HCEC 1CT (cell line): ENCODE measurements at places on chromosomes 5 and 9.
A peak's percentile ranks its signal among the peaks of the same experiment; 100 is the strongest.

DNA sequence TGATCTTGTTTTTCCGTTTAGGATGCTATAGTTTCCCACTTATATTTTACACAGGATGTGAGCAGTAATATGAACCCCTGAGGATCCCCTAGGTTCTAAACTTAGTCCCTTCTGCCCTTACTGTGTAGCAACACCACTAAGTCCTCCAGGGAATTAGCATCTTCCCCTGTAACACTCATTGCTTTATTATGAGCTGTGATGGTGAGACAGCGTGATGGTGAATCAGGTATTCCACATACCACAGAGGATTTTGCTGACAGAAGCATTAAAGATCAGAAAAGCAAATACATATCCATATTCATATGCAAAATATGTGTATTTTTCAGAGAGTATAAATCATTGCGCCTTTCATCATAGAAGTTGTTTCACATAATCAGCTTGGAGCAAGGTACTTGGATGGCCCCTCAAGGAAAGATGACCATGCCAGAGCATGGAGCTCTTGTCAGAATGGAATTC is 317.0 kb downstream of the ICE1 start:
- DNase-seq: no peak

- no peak for DNase-seq
Measured at GRCh38 chr5:116544531-116545241, 29.9 kb downstream of the SEMA6A start.

- no peak for DNase-seq
Measured at GRCh38 chr9:38641985-38642864, 21.8 kb upstream of the ANKRD18A start.

DNA sequence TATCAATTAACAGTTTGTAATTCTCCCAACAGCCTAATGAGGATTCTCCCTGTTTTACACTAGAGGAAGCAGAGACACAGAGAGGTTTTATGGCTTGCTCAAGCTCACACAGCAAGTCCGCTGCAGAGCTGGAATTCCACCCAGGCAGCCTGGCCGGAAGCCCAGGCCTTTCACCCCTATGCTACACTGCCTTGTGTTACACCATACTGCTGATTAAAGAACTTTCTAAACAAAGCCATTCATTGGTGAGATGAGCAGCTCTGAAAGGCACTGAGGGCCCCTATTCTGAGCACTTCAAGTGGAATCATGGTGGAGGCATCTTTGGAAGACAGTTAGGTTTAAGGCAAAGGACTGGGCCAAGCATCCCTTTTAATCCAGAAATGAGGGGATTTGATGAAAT is 14.7 kb upstream of the LARP1 start:
- DNase-seq: peak; percentile 60

- DNase-seq: no peak
Measured at GRCh38 chr9:94638335-94639060, 820 bp downstream of the FBP1 start.

- no peak for DNase-seq
Measured at GRCh38 chr5:173466227-173466626, 138.0 kb upstream of the STC2 start.

GRCh38 chr5:73940026-73940425 is 314.0 kb downstream of the ARHGEF28 start:
- DNase-seq: no peak

- peak; percentile 99 for DNase-seq
Measured at GRCh38 chr9:132647355-132647754, 22.4 kb downstream of the DDX31 start.

- peak; percentile 27 for DNase-seq
Measured at GRCh38 chr5:43332401-43332800, 19.2 kb upstream of the HMGCS1 start.

DNA sequence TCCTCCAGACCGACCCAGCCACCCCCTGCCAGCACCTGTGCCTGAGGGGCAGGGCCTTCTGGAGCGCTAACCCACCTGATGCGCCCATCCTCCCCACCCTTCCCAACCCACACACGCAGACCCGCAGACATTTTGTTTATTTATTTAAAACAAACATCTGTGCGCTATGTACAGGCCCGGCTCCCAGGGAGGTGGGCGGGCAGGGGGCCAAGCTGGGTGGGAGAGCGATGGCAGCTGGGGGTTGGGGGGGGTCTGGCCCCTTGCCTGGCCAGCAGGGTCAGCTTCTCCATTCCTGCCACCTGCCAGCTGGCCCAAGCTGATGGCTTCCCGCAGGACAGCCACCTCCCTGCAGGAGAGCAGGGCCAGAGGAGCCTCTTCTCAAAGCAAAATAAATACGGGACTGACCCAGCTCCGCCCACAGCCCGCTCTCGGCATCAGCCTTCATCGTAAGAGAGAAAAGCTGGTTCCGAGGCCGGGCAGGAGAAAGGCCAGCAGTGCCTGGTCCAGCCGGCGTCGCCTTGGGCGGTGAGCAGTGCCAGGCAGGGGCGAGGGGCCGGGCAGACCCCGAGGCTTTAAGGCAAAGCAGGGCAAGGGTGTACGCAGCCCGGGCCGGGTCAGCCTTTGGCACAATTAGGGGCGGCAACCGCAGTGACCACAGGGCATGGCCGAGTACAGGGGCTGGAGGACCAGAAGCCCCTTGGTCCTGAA is 10.9 kb upstream of the CLIC3 start:
- no peak for DNase-seq

DNA sequence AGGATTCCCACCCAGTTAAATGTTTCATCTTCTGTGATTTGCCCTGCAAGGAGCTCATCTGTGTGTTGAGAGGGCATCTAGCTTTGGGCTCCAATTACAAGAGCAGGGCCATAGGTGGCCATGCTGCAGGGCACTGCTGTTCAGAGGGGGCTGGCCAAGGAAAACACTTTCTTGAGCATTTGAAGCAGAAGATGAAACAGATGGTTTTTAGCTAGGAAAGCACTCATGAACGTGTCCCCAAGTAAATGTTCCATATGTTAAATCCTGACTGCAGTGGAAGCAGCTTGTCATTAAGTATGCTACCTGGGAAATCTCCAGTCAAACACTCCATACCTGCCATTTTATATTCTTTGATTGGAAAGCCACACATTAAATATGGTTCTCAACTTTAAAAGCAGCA is 176.6 kb downstream of the FBXL7 start:
- DNase-seq: no peak

- DNase-seq: peak; percentile 9
Measured at GRCh38 chr5:21689587-21689986, 1163.6 kb downstream of the CDH12 start.

- no peak for DNase-seq
Measured at GRCh38 chr5:174745590-174746103, 21.3 kb downstream of the MSX2 start.

GRCh38 chr5:2511706-2512105 is 239.8 kb downstream of the IRX2 start:
- no peak for DNase-seq

DNA sequence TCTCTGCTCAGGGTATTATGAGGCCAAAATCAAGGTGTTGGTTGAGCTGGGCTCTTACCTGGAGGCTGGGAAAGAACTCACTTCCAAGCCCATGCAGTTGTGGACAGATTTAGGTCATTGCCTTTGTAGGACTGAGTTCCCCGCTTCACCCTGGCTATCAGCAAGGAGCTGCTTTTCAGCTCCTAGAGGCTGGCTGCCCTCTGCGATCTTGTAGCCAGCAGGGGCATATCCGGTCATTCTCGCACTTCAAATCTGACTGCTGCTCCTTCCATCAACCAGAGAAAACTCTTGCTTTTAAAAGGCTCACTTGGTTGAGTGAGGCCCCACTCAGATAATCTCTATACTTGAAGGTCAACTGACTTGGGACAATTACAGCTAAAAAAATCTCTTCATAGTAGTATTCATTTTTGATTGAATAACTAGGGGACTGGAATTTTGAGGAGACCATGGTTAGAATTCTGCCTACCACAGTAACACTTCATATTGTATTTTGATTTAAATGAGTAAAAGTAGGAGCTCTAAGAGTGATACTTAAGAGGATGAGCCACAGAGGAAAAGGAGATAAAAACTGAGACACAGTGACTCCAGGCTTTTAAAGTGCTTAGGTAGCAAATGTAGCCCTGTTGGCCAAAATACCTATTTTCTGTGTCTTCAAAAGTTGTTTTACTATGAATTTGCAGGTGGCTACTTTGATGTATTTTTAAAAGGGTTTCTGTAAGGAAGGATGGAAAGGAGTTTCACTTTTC is 137.4 kb downstream of the CD180 start:
- DNase-seq: no peak

DNA sequence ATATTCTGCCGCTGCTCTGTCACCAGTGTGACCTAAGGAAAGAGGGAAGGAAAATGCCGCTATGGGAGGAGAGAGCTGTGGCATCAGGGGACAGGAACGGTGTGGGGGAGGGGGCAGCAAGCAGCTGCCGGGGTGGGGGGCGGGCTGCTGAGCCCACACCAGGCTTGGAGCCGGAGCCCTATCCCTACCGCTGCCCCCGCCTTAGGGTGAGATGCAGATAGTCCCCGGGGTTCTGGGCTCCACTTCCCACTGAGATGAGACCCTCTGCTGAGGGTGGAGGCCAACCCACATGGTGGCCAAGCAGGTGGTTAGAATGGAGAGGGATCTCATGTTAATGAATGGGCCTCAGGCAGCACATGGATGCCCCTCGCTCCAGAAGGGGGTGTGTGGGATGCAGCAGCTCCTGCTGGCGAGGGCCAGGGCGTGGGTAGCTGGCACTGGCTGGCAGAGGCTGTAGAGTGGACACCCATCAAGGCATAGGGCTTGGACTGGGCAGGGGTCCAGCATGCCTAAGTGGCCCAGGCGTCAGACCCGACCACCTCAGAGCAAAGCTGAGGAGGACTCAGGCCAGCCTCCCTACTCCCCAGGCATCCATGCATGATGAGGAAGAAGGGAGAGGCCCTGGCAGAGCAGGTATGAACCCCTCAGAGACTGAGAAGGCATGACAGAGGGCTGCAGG is 131.5 kb downstream of the ZNF354C start:
- no peak for DNase-seq

GRCh38 chr9:108012886-108013665 is 523.5 kb upstream of the KLF4 start:
- no peak for DNase-seq

- DNase-seq: no peak
Measured at GRCh38 chr9:130343445-130343918, 77.9 kb downstream of the HMCN2 start.

- DNase-seq: no peak
Measured at GRCh38 chr5:61389609-61390008, 57.6 kb downstream of the ZSWIM6 start.

DNA sequence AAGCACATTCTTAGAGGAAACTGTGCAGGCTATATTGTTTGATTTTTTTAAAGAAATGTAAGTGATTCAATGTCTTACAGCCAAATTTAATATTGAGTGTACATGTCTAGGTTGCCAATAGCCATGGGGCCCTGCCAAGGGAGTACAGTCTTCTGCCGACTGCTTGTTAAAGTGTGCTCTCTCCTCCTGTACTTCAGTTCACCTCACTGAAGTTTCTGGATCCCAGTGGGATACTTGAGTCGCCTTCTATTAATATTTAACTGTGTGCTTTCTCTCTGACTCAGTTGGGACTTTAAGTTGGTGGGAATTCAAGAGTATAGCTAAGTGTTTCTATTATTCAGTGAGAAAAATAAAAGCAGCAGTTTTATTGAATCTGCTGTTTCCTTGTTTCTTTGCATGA is 44.5 kb upstream of the C5orf47 start:
- no peak for DNase-seq

DNA sequence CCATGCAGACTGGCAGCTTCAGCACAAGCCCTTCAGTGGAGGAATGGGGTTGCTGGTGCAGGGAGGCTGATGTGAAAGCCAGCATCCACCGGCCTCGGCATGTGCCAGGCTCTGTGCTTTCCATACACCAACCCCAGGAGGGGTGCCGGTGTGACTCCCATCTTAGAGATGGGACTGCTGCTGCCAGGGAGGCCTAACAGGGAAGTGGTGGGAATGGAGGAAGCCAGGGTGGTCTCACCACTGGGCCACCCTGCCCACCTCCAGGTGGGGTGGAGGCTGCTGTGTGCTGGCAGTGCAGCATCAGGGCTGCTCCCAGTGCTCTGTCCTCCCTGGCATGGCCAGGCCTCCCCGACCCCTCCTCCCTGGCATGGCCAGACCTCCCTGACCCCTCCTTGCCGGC is 32.8 kb upstream of the PITX1 start:
- DNase-seq: no peak

- peak; percentile 63 for DNase-seq
Measured at GRCh38 chr9:118640836-118641560, 728.2 kb downstream of the BRINP1 start.

GRCh38 chr5:87755360-87755759 is 342.6 kb upstream of the CCNH start:
- no peak for DNase-seq

GRCh38 chr9:122337556-122337929 is 33.3 kb upstream of the PTGS1 start:
- DNase-seq: no peak

- no peak for DNase-seq
Measured at GRCh38 chr9:99375481-99375880, 153.4 kb downstream of the SEC61B start.

DNA sequence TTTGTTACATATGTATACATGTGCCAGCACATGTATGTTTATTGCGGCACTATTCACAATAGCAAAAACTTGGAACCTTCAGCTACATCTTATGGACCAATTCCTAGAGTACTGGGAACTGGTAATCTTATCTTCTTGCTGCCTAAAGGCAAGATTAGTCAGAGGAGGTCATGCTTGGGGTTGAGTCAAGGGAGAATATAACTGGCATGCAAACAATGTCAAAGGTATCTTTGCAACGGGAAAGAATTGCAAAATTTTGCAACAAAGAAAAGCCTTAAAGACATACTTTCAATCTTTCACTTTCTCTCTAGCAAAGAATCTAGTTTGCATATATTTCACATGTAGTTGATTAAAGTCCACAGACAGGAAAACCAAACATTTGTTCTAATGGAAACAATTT is 145.2 kb downstream of the EDIL3 start:
- peak; percentile 76 for DNase-seq

DNA sequence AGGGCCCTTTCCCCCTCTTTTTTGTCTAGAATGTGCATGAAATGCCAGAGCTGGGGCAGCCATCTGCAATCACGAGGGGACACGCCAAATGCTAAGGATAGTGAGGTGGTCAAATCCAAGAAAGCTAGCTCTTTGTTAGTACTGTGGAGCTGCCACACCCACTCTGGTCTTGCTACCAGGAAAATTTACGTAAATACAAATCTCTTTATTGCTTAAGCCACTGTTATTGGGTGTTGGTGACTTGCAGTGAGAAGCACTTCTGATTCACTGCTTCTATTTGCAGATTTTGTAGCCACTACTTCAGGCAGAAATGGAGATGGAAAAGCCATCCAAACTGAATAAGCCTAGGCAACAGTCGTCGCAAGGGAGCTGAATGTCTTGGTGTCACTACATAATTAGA is 25.6 kb upstream of the SUSD1 start:
- DNase-seq: no peak

DNA sequence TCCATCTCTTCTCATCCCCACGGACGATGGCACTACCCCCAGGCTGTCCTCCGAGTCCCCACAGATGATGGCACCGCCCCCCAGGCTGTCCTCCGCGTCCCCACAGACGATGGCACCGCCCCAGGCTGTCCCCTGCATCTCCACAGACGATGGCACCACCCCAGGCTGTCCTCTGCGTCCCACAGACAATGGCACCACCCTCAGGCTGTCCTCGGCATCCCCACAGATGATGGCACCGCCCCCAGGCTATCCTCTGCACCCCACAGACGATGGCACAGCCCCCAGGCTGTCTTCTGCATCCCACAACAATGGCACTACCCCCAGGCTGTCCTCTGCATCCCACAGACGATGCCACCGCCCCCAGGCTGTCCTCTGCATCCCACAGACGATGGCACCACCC is 57.4 kb upstream of the PTCH1 start:
- DNase-seq: no peak
